Diencephalon (tissue), 1 donor: ENCODE measurements at places on chromosomes 1 and 21. TPM values are rescaled to one million over a fixed set of nuclear protein-coding genes. Genes with fewer than 3 reads are reported as not detected.

The SH3BGRL3 gene
- 19.8 TPM for total RNA-seq

The RSPH1 gene
- total RNA-seq, result 9.9 TPM

The OXCT2 gene
- 0.46 TPM for total RNA-seq

The CLDN17 gene
- total RNA-seq, result not detected

The RPTN gene
- total RNA-seq, result not detected

The TAL1 gene
- 5.8 TPM for total RNA-seq

The TMPRSS2 gene
- under 0.01 TPM for total RNA-seq

The LCE1F gene
- not detected for total RNA-seq

The RBM15 gene
- total RNA-seq, result 42.4 TPM

The RASAL2 gene
- total RNA-seq, result 51.0 TPM

The FCRL6 gene
- not detected for total RNA-seq

The ATP1B1 gene
- total RNA-seq, result 356 TPM

The ARHGEF10L gene
- total RNA-seq, result 29.5 TPM

The GPR37L1 gene
- 6.5 TPM for total RNA-seq

The TFF3 gene
- not detected for total RNA-seq

The EPHX1 gene
- 24.0 TPM for total RNA-seq

The SPATA21 gene
- total RNA-seq, result not detected

The RNU1-3 gene
- total RNA-seq, result under 0.01 TPM

The TEDDM1 gene
- not detected for total RNA-seq

The BSND gene
- total RNA-seq, result not detected

The GNG12 gene
- total RNA-seq, result 63.9 TPM

The PLA2G2C gene
- not detected for total RNA-seq

The ATF3 gene
- 0.92 TPM for total RNA-seq

The ADGRB2 gene
- total RNA-seq, result 59.5 TPM

The HTR6 gene
- 0.92 TPM for total RNA-seq

The KIAA1614 gene
- total RNA-seq, result 2.3 TPM

The LAPTM5 gene
- 10.1 TPM for total RNA-seq

The HLCS gene
- 34.6 TPM for total RNA-seq

The NBPF20 gene
- 9.2 TPM for total RNA-seq

The ZNF593OS gene
- not detected for total RNA-seq

The NHLH1 gene
- total RNA-seq, result 0.23 TPM

The LMOD1 gene
- 0.46 TPM for total RNA-seq

The C1QTNF12 gene
- not detected for total RNA-seq

The ATP1A2 gene
- total RNA-seq, result 131 TPM

The MXRA8 gene
- 11.5 TPM for total RNA-seq

The CRYAA gene
- not detected for total RNA-seq

The F13B gene
- total RNA-seq, result not detected

The PTP4A2 gene
- 444 TPM for total RNA-seq

The THBS3 gene
- 11.5 TPM for total RNA-seq

The CCDC185 gene
- total RNA-seq, result 0.23 TPM

The CTNNBIP1 gene
- 46.6 TPM for total RNA-seq

The KDM1A gene
- total RNA-seq, result 182 TPM
